ENCODE measurements at places on chromosomes 13 and 19. TPM values are rescaled to one million over a fixed set of nuclear protein-coding genes. Genes with fewer than 3 reads are reported as not detected.

Gene CFD
- 8.5 TPM for total RNA-seq

Gene SMIM24
- total RNA-seq = 0.44 TPM

Gene FLT3LG
- 0.92 TPM for total RNA-seq

Gene DCT
- not detected for total RNA-seq

Gene ATP8A2
- not detected for total RNA-seq

Gene C19orf67
- total RNA-seq = not detected
